Mucosa of descending colon (tissue), 3 donors: ENCODE measurements at places on chromosomes 6 and 20.

- DNase-seq = peak; percentile 97
Measured at GRCh38 chr20:49915380-49916145, at the start of gene SPATA2. Gene SPATA2 (minus strand): TSS chr20:49915529. CDS start chr20:49908490, 7,039 bp downstream.

DNA sequence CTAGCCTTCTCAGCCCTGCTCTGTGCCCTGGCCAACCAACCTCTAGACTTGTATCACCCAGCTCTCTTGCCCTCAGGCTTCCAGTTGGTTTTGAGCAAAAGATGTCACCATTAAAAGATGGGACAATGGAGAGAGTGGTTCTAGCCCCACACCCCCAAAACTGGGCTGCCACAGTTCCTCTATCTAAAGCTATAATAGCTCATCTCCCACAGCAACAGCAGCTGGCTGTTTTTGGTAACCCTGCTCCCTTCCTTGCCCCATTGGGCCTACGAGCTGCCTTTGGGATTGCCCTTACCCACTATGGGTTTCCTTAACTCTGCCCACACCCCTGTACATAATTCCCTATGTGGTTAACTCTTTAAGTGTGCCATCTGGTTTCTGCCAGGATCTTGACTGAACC is 7.6 kb upstream of the SRSF3 start:
- no peak for DNase-seq

DNA sequence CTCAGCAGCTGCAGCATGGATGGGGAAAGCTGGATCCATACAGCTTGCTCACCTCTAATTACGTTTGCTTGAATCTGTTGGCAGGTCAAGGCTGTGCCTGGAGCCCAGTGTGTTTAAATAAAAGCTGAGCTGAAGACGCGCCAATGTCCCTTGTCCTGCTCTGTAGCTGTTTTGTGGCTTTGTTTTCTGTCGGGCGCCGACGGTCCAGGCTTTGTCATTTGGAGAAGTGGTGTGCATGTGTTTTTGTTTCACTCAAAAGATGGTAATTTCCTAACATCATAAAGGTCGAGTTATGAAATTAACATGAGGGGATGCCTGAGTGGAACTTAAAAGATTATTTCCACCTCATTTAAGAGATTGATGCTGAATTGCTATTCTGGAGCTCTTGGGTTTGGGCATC is 107.6 kb downstream of the SLC24A3 start:
- DNase-seq = no peak

DNA sequence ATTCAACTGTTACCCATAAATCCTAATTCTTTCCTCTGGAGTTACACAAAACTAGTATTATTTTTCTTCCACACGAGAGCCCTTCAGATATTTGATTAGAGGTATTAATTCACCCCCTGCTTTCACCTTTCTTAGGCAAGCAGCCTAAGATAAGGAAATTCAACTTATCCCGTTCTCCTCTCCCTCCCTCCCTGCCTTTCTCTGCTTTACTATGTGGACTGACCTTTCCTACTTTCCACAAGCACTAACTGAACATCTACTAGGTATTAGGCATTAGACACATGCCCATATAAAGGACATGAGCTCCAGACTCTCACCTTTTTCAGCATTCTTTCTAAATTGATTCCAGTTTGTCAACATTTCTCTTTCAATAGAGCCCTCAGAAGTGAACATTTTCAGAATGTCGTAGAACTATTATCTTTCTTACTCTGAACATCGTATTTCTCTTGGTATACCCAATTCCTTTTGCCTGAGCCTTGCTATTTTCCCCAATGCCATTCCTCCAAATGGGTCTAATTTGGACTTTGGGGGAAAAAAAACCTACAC is 16.5 kb downstream of the ELOVL2 start:
- DNase-seq = no peak

GRCh38 chr6:48280035-48280620 is 169.1 kb upstream of the PTCHD4 start:
- DNase-seq = no peak

DNA sequence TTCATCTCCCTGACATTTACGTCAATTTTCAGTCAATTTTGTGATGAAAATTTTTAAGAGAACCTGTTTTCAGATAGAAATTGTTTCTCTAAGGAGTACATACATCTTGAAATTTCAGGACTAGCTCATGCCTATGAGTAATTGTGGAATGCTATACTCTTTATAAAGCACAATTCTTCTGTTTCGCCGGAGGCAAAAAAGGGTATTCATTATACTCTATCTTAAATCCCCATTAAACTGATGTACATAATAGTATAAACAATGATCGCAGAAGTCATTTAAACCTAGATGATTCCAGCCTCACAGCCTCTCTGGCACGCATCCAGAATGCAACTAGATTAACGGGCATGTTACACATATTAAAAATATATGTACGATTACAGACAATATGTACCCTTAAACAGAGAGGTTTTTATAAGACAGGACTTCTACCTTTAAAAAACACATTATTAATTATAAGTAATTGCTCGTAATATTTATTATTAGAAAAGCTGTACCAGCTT is 62.6 kb downstream of the NRSN1 start:
- no peak for DNase-seq

DNA sequence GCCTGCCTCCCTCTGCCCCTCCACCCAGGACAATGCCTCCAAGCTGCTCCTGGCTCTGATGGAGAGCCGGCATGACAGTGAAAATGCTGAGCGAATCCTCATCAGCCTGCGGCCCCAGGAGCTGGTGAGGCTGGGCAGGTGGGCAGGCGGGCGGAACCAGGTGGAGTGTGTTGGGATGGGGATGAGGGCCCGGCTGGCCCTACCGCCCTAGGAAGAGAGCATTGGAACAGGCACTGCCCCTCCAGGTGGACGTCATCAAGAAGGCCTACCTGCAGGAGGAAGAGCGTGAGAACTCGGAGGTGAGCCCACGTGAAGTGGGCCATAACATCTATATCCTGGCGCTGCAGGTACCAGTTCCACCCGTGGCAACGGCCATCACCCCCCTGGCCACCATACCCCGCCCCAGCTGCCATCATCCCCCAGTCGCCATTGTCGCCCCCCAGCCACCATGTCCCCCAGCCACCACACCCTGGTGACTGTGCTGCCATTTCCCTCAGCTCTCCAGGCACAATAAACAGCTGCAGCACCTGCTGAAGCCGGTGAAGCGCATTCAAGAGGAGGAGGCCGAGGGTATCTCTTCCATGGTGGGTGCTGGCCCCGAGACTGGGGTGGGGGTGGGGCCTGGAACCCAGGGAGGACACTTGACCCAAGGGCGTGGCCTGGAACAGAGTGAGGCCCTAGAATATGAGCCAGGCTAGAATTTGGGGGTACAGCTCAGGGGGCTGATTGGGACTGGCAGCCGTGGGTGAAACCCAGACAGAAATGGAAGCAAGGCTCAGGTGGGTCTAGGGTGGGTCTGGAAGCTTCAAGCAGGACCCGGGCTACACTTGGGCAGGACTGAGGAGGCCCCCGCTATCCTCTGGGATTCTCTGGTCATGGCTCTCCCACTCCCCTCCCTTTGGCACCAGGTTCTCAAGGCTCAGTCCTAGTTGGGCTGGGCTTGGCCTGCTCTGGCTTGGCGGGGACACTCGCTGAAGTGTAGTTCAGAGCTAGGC is 24.2 kb downstream of the UQCC2 start:
- no peak for DNase-seq

GRCh38 chr6:21181866-21182265 is 411.7 kb upstream of the SOX4 start:
- DNase-seq = no peak

- DNase-seq = no peak
Measured at GRCh38 chr6:170360476-170360875, 53.9 kb downstream of the FAM120B start.

DNA sequence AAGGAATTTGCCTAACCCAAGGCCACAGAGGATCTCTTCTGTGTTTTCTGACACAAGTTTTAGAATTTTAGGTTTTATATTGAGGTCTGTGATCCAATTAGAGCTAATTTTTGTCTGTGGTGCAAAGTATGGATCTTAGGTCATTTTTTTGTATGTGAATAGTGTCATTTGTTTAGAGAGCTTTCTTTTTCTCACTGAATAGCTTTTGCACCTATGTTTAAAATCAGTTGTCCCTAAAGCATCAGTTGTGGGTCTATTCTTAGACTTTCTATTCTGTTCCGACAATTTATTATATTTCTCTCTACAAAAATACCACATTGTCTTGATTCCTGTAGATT is 341 bp upstream of the MCM9 start:
- no peak for DNase-seq

DNA sequence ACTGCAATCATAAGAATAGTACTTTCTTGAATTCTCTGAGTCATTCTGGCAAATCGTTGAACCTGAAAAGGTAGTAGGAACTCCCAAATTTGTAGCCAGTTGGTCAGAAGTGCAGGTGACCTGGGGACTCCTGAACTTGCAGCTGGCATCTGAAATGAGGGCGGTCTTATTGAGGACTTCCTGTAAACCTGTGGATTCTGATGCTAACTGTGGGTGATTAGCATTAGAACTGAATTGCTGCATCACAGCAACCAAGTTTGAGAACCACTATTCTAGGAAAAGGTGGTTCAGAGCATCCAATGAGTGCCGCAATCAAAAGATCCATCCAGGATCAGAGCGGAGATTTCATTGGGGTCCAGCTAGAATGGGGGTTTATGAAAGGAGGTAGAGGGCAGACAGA is 50.2 kb upstream of the UTRN start:
- DNase-seq = no peak

DNA sequence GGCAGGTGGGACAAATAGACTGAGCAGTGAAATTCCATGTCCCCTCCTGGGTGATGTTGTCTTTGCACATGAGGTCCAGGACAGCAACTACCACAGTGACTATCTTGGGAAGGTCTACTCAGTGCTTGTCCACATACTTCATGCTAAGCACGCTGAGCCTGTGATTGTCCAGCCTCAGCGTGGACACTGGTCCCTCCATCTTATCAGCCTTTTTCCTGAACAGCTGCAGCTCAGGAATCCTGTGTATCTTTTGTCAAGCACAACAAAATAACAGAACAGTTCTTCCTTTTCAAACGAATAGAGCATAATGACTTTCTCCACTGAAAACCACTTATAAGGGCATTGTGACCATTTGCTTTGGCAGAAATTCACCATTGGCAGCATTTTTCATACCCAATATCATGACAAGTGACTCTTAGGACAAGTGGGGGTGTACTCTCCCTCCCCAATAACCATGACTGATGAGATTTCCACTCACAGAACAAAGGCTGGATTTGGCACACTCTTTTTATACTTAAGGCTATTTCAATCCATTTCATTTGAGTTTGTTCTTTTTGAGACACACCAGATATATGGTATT is 90.3 kb downstream of the FYN start:
- no peak for DNase-seq

GRCh38 chr20:53568351-53568750 is 25.3 kb downstream of the ZNF217 start:
- no peak for DNase-seq

DNA sequence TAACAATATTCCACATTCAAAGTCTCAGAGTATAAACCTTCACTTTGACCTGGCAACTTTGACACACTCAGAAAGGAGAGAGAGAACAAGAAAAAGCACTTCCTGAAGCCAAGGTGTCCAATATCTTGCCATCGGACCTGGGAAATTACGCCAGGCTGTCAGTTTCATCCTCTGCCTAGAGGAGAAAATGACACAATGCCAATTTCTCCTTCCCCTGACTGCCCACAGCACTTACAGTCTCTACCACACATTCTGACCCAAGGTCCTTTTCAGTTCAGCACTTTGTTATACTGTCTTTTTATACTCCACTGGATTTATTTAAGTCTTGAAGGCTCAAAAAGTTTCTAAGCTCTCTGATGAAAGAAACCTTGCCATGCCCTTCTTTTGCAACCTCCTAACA is 250.4 kb downstream of the GMPR start:
- no peak for DNase-seq

DNA sequence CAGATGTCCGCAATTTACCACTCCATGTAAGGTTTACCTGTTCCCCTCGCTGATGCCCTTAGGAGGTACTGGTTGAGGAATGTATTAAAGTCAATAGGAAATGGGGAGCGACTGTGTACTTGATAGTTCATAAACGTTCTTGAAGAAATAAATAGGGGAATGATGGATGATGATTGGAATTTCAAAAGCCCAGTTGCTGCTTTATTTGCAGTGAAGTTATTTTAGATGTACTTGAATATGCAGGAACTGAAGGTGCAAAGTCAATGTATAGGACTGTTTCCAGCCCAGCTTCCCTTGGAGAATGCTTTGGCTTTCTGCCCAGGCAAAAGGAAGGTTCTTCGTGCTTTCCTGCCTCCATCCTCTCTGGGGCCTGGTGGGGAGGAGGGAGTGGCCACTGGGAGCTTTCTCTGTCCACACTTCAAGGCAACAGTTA is 19.8 kb downstream of the ADGRF5 start:
- no peak for DNase-seq

DNA sequence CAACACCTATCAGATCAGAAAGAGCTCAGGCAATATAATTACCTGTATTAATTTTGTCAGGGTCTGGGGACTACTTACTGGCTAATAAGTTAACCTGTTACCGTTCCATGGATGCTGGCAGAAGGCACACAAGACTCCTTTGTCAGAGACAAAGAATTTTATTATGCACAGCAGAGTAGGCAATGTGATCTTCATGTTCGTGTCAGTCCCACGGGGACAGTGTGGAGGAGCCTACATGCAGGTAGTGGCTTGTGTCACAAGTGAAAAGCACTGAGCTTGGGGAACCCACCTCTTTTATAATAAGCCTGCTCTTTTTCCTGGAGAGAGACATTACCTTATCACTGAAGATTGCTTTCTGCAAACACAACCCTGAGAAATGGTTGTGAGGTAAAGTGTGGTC is 96.9 kb downstream of the CD164 start:
- no peak for DNase-seq

DNA sequence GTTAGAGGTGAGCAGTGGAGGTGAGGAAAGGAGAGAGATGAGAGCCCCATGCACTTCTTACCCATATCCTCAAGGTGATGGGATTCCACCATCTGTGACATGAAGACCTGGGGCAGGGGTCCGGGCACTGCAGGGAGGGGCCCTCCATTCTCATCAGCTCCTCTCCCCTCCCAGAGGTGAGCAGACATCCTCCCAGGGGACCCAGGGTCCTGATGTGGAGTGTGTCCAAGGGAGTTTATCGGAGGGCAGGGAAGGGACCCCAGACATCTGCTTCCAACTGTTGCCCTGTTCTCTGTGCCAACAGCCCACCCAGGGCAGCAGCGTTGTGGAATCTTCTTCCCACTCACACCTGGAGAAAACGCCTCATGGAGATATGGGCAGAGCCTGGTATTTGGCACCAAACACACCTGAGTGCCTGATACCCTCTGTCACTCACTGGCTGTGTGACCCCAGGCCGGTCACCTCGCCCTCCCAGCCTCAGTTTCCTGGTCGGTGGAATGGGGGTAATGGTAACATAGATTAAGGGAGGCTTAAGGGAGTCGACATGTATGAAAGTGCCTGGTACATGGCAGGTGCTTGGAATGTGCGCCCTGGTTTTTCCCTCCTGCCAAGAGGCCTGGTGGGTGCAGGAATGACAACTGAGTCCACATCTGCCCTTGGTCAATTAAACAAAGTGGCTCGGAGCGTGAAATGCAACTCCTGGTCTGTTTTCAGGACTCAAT is 227.9 kb downstream of the PREX1 start:
- peak; percentile 13 for DNase-seq
